Epithelial cell of umbilical artery (primary cell): ENCODE measurements at places on chromosomes 7 and 10. TPM values are rescaled to one million over a fixed set of nuclear protein-coding genes. Genes with fewer than 3 reads are reported as not detected.

The ZNF138 gene
- 3.2 and 4.6 TPM in 2 replicates for total RNA-seq

The FAM25C gene
- total RNA-seq = not detected in 2 replicates

The FAM237B gene
- total RNA-seq = not detected in 2 replicates

The STOX1 gene
- 0.30 and 0.32 TPM in 2 replicates for total RNA-seq

The MBLAC1 gene
- total RNA-seq = 2.7 and 2.9 TPM in 2 replicates
